Memory B cell (primary cell): ENCODE measurements at places on chromosomes 1 and 21.
A peak's percentile ranks its signal among the peaks of the same experiment; 100 is the strongest.

- no peak overlapping the region for H3K27ac ChIP-seq
- H3K4me1 ChIP-seq = peaks cover 6% of the 10 kb centered on the region
- no peak overlapping the region for H3K4me3 ChIP-seq
- DNase-seq = no peak
- H3K36me3 ChIP-seq = no peaks in the 10 kb centered on the region
These were observed 117.2 kb downstream of the DMRTB1 start for GRCh38 chr1:53576381-53576801.

DNA sequence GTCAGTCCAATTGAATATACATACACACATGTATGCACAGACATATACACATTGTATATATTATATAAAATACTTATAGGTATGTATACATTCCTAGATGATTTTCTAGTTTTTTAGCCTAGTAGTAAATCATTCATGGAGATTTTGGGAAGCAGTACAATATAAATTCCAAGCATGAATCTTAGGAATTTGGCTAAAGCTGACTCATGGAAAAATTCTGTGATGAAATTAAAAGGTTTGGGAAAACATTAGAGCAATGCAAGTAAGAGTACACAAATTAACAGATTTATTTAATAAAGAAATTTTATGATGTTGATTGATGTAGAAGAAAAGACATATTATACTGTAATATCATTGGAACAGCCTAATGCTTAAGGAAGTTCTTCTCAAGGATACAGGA is 43.7 kb upstream of the PTGFR start:
- H3K27me3 ChIP-seq = no peaks in the 10 kb centered on the region
- no peak for DNase-seq
- H3K27ac ChIP-seq = no peak overlapping the region
- H3K4me3 ChIP-seq = no peak overlapping the region
- H3K4me1 ChIP-seq = no peaks in the 10 kb centered on the region

DNA sequence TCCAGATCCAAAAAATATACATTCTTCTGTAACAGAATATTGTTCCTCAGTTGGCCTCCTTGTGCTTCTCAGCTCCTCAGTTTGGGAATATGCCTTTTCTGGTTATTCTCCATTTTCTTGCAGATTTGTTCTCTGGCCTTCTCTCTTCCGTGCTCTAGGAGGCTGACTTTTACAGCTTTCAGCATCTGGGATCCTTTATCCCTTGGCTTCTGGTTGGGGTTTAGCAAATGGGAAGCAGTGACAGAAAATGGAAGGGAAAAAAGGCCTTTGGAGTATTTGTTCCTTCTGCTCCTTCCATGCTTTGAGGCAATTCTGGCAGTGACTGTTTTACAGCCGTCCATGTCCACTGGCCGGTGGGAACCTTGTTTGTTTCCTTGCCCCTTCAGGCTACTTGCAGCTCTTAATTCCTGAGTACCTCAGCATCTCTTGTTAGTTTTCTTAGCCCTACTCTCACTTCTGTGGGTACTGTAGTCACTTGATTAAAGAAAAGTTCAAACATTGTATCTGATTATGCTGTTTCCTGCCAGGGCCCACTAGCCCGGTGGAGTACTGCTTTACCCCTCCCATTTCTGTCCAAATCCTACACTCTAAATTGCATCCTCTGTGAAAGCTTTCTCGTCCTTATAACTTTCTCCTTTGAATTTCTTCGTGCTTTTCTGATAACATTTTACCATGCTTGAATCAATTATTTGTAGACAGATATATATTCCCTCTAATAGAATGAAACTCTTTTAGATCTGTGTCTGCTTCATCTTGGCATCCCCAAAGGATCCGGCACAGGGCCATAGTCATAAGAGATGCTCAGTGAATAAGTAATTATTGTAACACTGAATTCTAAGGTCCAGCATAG is 118.2 kb downstream of the OSBPL9 start:
- peaks cover 45% of the 10 kb centered on the region for H3K4me1 ChIP-seq
- no peak overlapping the region for H3K4me3 ChIP-seq
- DNase-seq = no peak

GRCh38 chr1:35717911-35718476 is 690 bp downstream of the C1orf216 start:
- H3K4me3 ChIP-seq = peak overlapping the region; percentile 97
- no peaks in the 10 kb centered on the region for H3K36me3 ChIP-seq
- H3K4me1 ChIP-seq = peaks cover 28% of the 10 kb centered on the region
- H3K27me3 ChIP-seq = no peaks in the 10 kb centered on the region
- DNase-seq = no peak

DNA sequence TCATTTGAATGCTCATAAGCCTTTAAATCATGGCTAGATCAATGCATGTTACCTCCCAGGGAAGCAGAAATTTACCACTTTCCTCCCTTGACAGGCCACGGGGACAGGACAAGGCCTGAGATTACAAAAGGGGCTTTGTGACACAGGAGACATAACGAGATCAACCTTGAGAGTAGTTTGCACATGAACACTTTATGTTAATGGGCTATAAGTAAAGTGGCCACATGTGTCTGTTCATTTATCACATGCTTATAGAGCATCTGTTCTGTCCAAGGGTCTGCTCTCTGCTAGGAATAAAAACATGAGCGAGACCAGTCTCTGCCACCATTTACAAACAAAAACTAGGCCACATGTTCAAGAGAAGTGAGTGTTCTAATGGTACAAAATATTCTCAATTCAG is 144.1 kb upstream of the C8B start:
- no peak overlapping the region for H3K27ac ChIP-seq
- no peaks in the 10 kb centered on the region for H3K4me1 ChIP-seq
- peaks cover 3% of the 10 kb centered on the region for H3K27me3 ChIP-seq
- no peaks in the 10 kb centered on the region for H3K36me3 ChIP-seq
